ENCODE measurements at places on chromosomes 3 and 15.

DNA sequence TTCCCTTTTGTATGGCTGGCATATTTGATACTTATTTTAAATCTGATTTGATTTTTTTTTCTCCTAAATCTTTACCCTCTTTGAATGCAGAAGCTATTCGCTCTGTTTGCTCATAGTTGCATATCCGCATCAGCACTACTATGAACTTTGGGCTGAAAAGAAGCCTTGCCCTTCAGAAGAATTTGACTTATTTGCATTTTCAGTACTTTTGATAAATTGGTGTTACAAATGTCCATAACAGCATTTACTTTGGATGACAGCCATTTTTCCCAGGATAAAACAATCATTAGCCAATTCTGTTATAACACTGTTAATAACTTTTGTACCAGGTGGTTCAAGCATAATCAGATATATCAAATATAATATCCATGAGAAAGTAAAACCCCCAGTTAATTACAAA lies 129.5 kb downstream of the PLCL2 start:
- DNase-seq = no peak

GRCh38 chr3:59126446-59126845 lies 76.6 kb upstream of the CFAP20DC start:
- DNase-seq = no peak

GRCh38 chr15:52220251-52220650 lies 29.1 kb upstream of the GNB5 start:
- no peak for DNase-seq

GRCh38 chr15:32943711-32944110 lies 225.9 kb downstream of the GREM1 start:
- DNase-seq = no peak

DNA sequence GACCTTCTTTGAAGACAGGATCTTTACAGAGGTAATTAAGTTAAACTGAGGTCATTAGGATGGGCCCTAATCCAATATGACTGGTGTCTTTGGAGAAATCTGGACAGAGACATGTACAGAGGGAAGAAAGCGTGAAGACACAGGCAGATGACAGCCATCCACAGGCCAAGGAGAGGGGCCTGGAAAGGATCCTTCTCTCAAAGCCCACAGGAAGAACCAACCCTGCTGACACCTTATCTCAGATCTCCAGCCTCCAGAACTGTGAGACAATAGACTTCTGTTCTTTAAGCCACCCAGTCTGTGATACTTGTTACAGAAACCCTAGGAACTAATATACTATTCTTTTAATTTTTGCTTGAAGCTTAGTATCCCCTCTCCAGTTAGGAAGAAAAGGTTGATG lies 74.2 kb downstream of the WDR76 start:
- no peak for DNase-seq

GRCh38 chr3:17231537-17232261 lies 346.9 kb downstream of the PLCL2 start:
- DNase-seq = no peak

GRCh38 chr3:45321607-45322391 lies 66.6 kb upstream of the LARS2 start:
- DNase-seq = no peak

- no peak for DNase-seq
These were observed 70.4 kb downstream of the SSUH2 start for GRCh38 chr3:8574040-8574669.

- no peak for DNase-seq
These were observed 28.2 kb downstream of the PIK3CB start for GRCh38 chr3:138806376-138807080.

DNA sequence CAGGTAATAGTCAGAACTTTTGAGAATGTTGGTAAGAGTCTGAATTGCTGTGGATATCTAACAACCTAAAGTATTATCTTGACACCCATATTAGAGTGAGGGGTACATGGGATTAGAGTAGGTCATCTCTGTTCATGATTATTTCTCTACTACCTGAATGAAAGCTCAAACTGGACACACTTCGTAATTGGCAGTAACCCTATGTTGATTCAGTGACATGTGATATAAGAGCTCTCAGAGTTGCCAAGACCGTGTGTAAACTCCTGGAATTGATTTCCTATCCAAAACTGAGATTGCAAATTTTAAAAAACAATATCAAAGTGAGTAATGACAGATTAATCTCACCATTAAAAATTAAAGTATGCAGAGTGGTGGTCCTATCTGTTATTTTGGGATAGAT lies 214.8 kb upstream of the ARHGEF26 start:
- no peak for DNase-seq

DNA sequence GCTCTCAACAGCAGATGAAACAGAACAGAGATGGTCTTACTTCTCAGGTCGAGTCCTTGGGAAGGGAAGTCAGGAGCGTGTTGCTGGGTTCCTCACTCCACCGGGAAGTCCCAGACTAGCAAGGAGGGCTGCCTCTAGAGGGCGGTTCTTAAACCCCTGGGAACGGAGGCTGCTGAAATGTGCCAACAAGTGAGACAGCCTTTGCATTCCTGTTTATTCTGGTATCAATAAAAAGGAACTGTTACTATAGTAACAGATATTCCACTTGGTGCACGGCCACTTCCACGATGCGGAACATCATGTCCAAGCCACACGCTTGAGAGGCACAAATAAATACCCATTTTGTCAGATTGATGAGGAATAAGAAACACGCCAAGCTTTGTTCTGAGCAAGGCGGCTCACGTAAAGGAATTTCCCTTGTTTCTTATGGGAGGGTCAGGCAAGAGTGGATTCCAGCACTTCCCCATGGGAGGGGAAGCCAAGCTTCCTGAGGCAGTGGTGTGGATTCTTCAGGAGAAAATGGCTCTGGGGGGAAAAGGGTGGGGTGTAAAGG lies at the start of gene FAM107A:
FAM107A (minus strand) TSS at position 123 of the 553 bp plus-strand sequence. CDS start 7,531 bp downstream, outside the sequence.
- no peak for DNase-seq

GRCh38 chr15:92801774-92802464 lies 98.2 kb upstream of the CHD2 start:
- DNase-seq = no peak

DNA sequence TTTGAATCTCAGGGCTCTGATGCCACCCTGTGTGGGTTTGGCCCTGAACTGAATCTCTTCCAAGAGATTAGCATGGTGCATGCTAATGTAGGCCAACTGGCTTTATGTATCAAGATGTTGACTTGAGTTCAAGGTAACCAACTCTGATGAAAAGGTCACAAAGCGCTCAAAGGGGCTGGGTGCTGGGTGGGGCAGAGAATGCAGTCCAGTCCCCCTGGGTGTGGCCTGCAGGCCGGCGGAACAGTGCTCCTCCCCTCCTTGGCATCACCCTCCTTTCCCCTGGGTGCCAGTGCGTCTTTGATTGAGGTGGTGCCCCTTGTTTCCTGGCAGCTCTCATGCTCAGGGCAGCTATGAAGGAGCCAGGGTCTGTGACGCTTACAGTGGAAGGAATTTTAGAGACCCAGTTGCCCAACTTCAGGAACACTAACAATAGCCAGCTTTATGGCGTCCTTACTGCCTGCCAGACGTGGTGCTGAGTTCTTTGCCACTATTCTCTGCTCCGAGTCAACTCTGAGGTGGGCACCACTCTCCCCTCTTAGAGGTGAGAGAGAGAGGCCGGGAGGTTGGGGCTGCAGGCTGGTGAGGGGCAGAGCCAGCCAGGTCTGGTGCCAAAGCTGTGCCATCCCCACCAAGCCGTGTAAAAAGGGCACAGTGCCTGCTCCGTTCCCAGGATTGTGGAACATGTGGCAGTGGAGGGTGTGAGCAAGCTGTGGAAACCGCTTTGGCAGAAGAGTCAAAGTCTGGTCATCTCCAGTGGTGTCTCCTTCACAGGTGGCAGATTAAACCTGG lies 9.8 kb downstream of the SYNM start:
- no peak for DNase-seq

GRCh38 chr3:195421400-195421799 lies 21.4 kb downstream of the ACAP2 start:
- no peak for DNase-seq

- DNase-seq = no peak
These were observed 158.3 kb upstream of the CGNL1 start for GRCh38 chr15:57217778-57218598.

GRCh38 chr3:71244153-71244825 lies 339.2 kb downstream of the FOXP1 start:
- DNase-seq = no peak

GRCh38 chr3:40022297-40022827 lies 213.0 kb downstream of the MYRIP start:
- no peak for DNase-seq

- no peak for DNase-seq
These were observed 821.6 kb downstream of the TUSC7 start for GRCh38 chr3:117531078-117531767.

DNA sequence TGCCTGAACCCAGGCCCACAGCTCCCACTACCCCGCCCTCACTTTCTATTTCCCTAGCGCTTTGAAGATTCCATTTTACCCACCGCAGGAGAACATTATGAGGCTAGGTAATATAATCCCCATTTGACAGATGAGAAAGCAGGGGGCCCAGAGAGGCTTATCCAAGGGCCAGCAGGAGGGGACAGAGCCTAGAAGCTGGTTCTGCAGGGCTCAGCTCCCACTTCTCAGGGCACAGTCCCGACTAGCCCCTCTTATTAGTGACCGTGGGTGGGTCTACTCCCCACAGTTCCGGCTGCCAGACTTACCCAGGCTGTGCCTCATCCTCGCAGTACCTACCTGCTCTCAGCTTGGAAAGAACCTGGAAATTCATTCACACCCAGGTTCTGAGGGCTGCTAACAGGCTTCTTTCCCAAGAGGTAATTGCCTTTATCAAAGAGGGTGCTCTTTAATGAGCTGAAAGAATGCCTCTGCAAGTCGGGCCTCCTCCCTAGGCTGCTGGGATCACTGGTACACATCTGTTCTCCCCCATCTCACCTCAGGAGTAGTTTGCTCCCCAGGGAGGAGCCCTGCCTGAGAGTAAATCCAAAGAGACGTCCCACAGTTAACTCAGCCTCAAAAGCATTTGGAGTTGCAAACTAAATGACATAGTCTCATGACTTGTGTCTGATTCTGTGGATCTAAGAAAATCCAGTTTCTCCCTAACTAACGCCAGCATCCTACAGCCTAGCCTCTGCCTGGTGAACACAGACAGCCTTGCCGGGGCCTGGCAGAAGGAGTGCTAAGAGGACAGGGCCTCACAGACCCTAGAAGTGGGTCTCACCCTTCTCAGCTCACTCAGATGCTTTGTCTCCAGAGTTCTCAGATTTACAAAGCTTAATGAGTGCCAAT lies 125.0 kb downstream of the CHSY1 start:
- no peak for DNase-seq

DNA sequence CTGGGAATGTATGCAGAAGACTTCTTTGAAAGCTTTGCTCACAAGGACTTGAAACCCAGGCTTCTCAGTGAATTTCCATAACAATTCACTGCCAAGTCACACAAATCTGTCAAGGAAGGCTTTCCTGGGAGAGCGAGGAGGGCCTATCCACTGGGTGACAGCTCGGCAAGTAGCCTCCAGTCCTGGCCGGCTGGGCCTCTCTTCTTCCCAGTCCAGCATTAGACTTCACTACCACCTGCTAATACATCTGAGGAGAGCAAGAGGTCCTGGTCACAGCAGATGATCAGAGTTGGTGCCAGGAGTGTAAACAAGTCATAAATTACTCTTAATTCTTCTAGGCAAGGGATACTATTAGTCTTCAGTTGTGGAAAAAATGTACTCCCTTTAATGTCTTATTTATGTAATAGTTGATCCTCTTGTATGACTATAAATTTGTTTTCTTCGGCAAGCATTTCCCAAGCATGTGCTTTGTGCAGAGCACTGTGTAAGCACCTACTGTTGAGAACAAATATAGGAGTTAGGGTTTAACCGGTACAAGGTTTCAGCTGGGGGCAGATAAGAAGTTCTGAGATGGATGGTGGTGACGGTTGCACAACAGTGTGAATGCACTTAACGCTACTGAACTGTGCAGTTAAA lies 162.9 kb downstream of the VGLL4 start:
- no peak for DNase-seq

GRCh38 chr3:124985349-124985748 lies 50.8 kb upstream of the MUC13 start:
- DNase-seq = no peak

DNA sequence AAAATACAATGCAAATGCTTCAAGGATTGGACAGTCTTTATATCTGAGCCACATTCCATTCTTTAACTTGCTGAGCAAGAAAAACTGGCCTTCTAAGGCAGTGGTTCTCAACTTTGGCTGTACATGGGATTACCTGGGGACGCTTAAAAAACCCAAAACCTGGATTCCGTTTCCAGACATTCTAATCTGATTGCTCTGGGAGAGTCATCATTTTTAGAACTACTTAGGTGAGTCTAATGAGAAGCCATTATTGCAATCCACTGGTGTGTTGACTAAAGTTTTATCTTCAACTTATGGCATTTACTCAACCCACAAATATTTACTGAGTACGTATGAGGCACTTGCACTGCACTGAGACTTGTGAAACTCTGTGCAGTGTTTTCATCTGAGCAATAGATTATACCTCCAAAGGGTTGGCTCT lies 195.7 kb upstream of the ATP11B start:
- no peak for DNase-seq

- no peak for DNase-seq
These were observed 106.2 kb downstream of the TLE3 start for GRCh38 chr15:69991551-69991980.

- DNase-seq = peak; percentile 64
These were observed 21.1 kb upstream of the ST6GAL1 start for GRCh38 chr3:186909078-186909853.

- DNase-seq = no peak
These were observed 1.2 kb downstream of the LARP6 start for GRCh38 chr15:70852501-70853317.

GRCh38 chr3:30538791-30539190 lies 67.6 kb upstream of the TGFBR2 start:
- no peak for DNase-seq

DNA sequence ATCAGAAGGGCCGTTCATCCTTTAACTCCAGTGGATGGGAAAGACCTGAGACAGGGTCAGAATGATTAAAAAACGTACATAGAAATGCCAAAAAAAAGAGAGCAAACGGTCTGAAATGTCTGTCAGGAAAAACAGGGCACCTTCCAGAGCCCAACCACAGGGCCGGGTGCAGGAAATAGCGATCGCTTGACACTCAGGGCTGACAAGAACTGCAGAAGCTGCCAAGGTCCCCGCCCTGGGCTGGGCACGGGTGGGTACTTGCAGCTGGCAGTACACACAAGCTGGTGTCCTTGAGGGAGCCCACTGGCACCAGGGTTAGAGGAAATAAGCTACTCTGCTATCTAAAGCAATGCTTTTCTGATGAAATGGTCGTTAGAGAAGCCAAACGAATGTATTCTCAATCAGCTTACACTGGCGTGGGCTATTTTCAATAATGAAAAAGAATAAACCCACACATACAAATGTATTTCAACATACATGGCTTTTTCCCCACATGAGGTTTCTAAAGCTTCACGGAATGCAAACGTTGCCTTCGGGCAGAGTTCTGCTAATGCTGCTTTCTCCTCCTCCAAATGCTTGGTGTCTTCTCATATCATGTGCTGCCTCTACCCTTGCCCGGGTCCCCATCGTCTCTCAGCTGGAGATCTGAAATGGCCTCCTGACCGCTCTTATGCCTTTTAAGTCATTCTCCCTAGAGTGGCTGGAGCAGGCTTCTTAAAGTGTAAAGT lies 15.6 kb downstream of the FRMD4B start:
- DNase-seq = no peak

- DNase-seq = no peak
These were observed 31.5 kb upstream of the FAM107A start for GRCh38 chr3:58608648-58609047.
